ENCODE measurements at places on chromosomes 5 and 9.

DNA sequence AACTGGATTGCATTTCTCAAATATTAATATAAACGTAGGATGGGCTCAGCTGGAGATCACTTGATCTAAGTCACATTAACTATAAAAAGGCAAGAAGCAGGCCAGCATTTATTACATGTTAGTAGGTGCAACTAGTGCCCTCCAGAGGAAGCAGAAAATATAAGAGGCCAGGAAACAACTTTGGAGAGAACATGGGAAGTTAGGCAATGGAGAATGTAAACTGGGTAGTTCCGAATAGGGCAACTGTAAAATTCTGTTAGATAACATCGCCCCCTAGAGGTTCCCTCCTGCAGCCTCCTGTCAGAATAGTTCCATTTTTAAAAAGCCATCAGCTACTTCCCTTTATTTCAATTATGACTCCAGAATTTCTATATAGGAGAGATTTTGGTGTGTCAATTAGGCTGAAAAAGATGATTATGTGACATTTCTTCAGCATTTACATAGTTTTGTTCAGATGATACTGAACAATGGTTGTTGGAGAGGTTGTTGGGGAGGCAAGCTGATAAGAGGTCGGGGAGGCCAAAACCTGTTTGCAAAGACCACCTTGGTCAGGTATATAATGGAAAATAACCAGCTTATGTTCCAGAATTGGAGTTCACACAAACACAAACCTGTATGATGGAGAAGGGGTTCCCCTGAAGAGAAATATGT, 22.4 kb downstream of the CCL28 start:
- peak; percentile 76 for DNase-seq

DNA sequence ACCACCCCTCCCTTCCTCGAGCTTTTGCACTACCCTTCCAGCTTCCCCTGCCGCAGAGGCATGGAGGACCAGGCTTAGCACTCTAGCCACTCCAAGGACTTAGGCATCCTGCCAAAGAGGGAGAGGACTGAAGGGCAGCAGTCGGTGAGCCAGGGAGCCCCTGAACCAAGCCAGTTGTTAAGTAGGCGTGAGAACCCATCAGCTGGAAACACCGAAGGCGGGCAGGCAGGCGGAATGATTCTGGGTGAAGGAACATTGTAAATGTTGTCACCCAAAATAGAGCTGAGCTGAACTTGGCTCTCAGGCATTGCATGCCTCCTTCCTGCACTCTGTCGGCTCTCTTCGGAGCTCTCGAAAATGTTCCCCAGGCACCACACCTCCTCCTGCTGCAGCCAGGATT, 42.8 kb downstream of the NRG2 start:
- peak; percentile 72 for DNase-seq

DNA sequence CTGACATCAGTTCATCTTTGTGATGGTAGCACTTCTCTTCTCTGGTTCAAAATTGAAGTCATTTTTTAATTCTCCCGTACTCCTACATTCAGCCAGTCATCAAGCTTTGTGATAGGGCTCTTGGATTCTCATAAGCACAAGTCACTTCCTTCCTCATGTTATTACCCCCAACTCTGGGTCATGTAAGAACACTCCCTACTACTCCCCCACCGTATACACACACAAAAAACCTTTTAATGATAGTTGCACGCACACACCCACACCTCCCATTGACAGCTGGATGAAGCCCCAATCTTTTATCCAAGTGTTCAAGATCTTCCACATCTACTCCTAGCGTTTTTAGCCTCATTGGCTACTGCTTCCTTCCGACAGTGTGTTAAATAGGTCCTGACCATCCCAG, 16.8 kb downstream of the KDM3B start:
- DNase-seq = no peak

GRCh38 chr9:97440160-97440559, 28.3 kb downstream of the TDRD7 start:
- DNase-seq = no peak

DNA sequence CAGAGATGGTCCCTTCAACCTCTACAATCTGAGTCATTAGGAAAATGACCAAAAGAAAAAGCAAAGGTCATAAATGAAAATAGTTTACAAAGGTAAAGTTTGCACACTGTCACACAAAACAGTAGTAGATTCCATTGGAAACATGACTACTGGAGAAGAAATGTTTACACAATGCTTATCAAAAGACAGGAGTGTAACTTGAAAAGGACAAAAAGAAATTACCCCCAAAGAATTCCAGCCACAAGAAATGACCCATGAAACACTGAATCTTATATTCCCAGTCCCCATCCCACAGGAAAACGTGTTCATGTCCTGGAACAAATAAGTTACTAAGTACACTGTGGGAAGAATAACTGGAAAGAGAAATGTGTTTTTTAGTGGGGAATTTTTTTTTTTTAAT, 385.1 kb downstream of the SEMA5A start:
- no peak for DNase-seq

GRCh38 chr5:131773805-131774204, 23.0 kb downstream of the FNIP1 start:
- peak; percentile 86 for DNase-seq

DNA sequence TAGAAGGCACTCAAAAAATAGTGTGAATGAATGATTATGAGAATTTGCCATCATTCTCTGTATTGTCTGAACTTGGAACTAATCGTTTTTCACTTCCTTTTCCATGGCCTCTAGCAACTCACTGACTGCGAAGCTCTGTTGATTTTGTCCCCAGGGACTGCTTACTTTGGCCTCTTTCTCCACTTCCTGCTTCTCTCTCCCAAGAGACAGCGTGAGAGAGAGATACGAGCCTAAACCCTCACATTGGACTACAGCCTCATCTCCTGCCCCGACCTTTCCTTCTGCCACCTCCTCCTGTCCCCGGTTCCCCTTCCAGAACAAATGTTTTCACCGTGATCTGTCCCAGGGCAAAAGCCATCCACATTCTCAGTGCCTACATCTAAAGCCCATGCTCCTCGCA, 300.8 kb upstream of the PANK3 start:
- DNase-seq = no peak

- DNase-seq = no peak
These were observed 505 bp downstream of the C5orf34 start for GRCh38 chr5:43514471-43514815.

DNA sequence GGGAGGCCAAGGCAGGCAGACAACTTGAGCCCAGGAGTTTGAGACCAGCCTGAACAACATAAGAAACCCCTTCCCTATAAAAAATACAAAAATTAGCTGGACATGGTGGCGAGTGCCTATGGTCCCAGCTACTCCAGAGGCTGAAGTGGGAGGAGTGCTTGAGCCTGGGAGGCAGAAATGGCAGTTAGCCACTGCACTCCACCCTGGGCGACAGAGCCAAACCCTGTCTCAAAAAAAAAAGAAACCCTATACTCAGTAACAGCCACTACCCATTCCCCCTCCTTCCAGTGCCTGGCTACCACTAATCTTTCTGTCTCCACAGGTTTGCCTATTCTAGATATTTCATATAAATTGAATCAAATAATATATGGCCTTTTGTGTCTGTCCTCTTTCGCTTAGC, 14.3 kb upstream of the SIL1 start:
- no peak for DNase-seq

DNA sequence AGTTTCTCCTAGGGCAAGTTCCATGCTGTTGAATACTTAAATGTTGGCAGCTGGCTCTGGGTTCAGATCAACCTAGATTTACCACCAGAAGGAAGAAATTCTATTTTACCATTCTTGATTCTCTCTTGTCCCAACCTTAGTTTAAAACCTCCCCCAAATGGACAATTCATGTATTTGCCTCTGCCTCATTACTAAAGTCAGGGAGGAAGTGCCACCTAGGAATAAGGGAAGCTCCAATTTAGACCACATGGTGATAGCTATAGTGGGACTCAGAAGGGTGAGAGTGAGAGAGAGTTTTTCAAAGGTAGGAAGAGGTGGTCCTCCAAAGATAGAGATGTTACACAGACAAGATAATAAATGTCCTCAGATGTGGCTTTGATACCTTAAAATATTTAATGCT, 53.4 kb upstream of the PAM start:
- DNase-seq = no peak

DNA sequence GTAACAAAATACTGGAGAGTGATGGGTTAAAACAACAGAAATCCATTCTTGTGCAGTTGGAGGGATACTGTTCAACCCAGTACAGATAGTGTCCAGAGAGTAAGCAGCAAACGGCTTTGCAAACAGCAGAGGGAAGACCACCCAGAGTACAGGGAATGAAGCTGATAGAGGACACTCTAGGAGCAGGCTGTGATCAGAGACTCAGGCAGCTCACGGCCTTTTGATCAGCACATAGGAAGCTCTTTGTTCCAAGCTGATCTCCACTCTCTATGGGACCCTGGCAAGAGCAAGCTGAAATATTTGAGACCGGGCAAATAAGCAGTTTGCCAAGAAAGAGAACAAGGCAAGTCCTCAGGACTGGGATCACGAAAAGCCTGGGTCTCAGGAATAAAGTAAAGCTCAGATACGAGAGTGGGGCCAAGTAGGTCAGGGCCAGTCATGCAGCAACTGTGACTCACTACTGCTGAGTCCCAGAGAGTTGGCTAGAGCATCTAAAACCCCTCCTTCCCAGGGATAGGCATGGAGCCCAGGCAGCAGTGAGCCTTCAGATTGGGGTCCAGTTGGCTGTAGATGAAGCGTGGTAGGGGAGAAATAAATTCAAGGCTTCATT, 52.4 kb downstream of the MELK start:
- DNase-seq = peak; percentile 73

DNA sequence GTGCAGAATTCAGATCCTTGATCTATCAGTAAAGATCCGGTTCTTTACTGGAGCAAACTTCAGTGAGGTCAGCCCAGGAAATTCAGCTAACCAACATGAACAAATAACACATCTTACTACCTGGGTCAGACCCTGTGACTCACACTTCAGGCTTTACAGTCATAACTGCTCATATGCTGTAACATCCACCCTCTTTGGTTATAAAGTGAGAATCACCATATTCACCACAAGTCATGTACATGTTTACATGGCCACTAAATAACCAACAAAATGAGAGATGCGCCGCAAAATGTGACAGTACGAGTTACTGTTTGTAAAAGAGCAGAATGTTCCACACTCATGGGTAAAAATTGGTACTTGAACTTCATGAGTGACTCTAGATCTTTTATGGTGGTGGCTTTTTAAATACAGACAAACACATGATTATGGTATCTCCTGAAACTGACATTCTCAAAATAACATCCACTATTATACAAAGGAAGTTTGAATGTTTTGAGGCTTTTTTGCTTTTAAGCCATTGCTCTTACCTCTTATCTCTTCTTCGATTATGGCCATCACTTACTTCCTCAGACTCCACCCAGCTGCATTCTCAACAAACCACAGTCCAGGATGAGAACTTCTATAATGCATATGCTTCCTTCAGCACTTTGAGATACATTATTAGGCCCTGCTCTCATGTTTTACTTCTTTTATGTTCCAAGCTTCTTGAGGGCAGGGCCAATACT, 516.6 kb downstream of the RAB3C start:
- no peak for DNase-seq

DNA sequence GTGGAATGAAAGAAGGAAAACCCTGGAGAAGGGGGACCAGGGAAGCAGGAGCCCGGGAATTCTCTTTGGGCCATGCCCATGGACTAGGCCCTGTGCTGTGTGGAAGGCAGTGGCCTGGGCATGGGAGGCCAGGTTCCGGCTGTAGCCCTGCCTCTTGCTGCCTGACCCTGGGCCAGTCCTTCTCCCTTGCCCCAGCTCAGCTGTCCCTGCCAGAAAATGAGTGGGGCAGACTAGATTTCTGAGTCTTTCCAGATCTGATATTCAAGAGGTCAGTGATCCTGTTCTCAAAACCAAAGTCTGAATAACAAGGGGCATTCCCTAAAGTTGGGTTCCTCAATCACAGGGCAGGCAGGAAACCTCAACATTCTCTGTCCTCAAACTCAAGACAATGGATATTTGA, 24.8 kb upstream of the CORO2A start:
- DNase-seq = no peak

DNA sequence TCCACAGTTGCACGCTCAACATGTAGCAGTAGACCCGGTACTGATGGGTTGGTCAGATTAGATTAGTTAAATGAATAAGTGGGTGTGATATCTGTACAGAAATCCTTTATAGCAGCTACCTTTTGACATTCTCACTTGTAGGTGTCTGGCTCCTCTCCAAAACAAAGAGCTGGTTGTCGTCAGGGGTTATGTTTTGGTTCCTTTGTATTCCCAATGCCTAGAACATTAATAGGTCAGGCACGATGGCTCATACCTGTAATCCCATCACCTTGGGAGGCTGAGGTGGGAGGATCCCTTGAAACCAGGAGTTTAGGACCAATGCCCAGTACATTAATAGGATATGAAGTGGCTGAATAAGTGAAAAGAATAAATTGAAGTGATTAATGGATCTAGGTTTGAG, 182.1 kb downstream of the SNCAIP start:
- DNase-seq = no peak

GRCh38 chr5:150235500-150235854, 45.6 kb downstream of the SLC6A7 start:
- no peak for DNase-seq

DNA sequence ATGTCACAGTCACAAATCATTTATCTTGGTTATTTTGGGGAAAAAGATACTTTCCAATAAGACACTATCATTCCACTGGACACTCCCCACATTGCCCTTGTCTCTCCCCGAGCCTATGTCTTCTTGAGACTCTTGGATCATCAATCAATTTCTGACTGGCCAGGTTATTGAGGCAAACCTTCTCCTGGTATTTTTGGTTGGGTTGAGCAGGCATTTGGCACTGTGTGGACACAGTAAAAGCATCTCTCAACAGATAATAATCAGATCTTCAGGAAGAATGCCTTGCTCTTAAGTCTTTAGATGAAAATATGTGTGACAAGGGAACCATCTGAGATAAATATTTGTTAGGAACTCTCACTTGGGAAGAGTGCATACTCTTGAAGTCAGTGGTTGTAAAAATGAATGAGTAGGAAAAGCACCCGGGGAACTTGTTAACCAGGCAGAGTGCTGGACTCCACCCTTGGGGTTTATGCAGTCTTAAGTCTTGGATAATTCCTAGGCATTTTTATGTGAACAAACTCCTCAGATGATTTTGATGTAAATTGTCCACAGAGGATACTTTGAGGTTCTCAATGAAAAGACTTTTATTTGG, 223.8 kb upstream of the CLINT1 start:
- no peak for DNase-seq

- DNase-seq = no peak
These were observed 192.9 kb downstream of the NR3C1 start for GRCh38 chr5:143210576-143210975.

DNA sequence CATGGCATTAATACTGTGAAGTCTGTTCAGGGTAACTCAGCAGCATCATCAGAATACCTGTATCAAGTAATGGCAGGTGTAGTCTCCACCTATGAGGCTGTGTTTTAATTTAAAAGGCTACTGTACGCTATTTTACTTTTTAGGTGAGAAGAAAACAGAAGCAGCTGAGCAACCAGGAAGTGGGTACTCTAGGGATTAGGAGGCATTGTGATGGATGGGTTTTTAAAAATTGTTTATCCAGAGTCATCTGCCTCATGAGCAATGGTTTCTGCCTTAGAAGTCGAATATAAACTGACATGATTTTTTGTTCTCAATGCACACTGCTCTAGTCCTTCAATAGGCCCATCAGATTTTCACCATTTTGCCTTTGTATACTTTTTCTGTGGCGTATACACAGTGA, 42.6 kb downstream of the PSIP1 start:
- no peak for DNase-seq

Measured in putamen (tissue), 1 donor.